Bone marrow (tissue), 2 donors: ENCODE measurements at places on chromosomes 6 and 20.

GRCh38 chr6:119026822-119027221 lies 51.6 kb downstream of the FAM184A start:
- no peak for DNase-seq

- no peak for DNase-seq
Observed at GRCh38 chr20:58421497-58421850, 32.4 kb downstream of the VAPB start.

GRCh38 chr6:24949020-24949569 lies 13.3 kb upstream of the RIPOR2 start:
- DNase-seq, result no peak

DNA sequence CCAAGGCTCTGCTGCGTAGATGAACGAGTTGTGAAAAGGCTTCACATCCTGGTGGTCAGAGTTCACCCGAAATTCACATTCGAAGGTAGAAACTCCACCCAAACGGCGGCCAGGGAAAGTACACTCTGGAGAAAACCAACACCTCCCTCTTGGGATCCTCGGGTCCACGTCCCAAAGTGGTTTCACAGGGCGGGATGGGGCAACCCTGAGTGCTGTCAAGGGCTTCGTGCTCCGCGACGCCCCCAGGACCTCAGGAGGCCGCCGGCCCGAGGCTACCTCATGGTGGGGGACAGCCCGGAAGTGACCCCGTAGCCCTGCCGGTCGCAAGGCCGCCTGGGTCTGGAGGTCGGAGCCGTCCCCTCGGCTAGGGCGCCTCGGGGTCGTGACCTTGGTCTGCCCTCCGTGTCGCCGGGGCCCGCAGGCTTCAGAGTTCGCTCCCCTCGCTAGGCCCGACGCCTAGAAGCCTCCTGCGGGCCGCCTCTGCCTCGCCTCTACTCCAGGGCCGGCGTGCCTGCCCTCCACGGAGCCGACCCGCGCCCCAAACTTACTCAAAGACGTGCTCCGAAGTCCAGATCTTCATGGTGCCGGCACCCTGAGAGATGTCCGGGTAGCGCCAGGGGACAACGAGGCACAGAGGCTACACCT lies at the start of gene PRELID3B:
Gene PRELID3B (minus strand): TSS at position 636 of the 645 bp plus-strand sequence. CDS start 56 bp downstream, at position 580.
- DNase-seq, result no peak

GRCh38 chr6:149392535-149392934 lies 7.5 kb upstream of the SUMO4 start:
- no peak for DNase-seq

DNA sequence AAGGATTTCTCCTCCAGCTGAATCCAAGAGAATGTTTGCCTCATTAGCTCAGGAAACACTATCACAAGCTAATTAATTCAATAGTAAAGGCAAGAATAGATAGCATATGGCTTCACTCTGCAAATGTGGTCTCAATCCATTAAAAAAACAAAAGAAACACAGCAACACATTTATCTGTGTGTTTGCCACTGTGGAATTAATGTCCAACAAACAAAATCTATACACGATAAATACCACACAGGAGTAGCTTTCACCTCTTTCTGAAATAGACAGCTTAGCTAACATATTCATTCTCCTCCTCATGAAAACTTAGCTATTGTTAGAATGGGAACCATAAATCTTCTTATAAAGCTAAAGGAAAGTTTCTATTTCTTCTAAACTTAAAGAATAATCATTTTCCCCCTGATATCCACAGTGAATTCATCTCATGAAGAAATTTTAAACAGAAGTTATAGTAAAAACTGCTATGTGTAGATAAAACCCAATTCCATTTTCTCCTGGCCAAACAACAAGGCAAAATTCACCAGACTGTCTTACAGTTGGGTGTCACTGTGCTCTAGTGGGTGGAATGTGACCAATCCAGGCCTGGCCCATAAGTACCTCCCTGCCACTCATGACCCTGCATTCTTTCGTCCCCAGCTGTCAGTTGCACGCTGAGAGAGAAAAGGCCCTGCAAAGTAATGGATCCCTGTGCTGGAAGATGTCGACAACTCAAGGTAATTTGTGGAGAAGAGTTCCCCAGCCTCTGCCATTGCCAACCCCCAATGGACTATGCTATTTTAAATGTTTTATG lies 92.9 kb upstream of the NRSN1 start:
- no peak for DNase-seq

- peak; percentile 20 for DNase-seq
Observed at GRCh38 chr6:3026791-3027626, 27.3 kb downstream of the NQO2 start.

DNA sequence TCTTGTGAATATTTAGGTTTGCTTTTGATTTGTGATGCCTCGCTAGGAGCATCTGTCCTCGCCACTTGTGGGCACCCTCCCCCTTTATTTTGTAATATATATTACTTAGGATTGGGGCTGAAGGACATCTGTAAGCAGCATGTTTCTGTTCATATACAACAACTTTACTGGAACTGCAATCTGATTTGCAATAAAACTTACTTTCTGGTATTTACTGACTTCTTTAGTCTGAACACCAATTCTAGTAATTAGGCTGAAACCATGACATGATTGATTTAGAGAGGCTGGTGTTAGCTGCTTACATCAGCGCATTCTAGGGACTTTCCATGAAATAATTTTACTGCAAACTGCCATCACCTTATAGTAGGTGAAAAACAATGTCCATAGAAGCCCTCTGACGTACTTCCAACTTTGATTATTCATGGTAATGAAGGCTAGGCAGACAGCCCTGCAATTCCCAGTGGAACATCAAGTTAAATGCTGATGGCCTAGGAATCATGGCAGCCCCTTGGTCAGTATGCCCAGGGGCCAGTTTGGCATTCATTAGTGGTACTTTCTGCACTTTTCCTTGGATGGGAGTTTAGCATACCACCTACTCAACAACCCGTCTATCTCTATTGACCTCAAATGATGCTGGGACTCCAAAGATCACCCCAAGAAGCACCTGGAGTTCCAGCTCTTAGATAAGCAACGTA lies 132.9 kb upstream of the MCHR2 start:
- DNase-seq, result no peak

GRCh38 chr6:12586721-12587480 lies 129.7 kb upstream of the PHACTR1 start:
- DNase-seq, result peak; percentile 78

GRCh38 chr20:20820104-20820503 lies 107.7 kb upstream of the RALGAPA2 start:
- no peak for DNase-seq

DNA sequence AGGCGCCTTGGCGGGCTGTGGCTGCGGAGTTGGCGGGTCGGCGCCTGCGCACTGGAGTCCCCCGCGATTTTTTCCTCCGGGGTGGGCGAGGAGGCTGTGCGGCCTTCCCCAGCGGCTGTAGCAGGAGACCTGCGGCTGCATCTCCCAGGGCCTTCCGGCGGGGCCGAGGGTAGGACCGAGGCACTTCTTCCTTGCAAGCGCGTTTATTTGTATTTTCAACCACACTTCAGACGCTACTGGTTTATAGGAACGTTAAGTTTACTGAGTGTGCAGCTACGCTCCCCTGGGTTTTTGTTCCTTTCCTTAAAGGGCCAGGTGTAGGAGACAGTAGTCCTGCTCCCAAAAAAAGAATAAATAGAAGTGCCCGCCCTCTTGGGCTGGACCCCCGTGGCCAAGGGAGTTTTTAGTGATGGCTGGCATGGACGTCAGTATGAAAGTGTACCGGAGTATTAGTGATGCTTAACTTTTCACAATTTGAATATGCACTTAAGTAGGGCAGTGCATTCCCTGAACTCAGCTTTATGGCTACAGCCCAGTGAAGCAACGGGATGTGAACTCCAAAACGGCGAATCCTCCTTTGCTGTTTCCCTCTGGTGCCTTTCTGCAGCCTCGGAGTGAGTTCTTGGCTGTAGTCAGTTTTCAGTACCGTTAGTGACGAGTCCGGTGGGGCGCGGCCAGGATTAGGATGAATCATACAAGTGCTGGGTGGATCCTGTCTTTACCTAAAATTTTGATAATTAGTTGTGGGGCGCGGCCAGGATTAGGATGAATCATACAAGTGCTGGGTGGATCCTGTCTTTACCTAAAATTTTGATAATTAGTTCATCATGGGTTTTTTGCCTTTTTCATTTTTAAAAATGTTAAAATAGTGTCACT lies 1.0 kb upstream of the FBXO5 start:
- peak; percentile 58 for DNase-seq

DNA sequence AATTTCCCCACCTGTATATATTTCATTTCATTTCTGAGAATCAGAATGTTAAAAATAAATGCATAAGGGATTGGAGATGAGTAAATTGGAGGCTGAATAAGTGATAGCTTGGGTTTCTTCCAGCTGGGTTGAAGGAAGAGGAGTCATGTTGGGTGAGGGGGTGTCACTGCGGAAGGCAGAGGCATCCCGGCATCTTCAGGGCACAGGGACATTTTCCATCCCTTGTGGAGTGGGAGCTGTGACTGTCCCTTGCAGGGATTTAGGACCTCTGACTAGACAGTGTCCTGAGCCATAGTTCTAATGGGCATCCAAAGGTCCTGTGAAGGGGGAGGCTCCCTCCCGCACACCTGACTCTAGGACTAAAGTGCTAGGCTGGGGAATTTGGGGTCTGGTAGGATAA lies 2.1 kb downstream of the MCHR2 start:
- DNase-seq, result no peak

DNA sequence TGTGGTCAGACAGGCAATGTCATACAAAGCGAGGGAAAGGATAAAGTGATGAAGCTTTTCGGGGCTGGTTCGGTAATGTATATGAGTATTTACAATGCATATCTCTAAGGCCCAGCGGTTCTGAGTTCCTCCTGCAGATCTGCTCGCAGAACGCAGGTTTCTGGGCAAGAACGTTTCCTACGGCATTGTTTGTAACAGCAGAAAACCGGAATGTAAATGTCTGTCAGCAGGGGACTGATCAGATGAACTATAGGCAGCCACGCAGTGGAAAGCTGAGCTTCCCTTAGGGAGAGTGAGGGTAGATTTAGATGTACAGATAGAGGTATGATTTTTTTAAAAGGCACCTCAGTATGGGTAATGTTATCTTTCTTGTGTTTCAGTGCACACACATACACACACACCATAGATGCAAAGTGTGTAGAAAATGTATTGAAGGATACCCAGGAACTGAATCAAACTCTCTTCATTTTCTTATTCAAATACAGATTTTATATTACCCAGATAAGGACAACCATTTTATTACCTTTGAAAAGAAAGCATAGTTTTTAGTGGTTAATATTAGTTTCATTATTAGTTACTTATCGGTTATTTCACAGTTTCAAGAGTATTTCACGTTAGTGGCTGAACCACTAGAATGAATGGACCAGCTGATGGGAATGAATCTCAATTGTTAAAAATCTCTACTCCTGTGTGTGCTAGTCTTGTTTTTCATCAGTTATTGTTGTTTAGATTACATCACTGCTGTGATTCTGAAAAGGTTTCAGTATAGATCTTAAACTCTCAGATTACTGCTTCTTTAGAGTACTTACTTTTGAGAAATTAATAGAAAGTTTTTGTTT lies 56.2 kb downstream of the SNX9 start:
- no peak for DNase-seq

GRCh38 chr6:162697872-162698403 lies 29.6 kb downstream of the PRKN start:
- DNase-seq, result no peak

DNA sequence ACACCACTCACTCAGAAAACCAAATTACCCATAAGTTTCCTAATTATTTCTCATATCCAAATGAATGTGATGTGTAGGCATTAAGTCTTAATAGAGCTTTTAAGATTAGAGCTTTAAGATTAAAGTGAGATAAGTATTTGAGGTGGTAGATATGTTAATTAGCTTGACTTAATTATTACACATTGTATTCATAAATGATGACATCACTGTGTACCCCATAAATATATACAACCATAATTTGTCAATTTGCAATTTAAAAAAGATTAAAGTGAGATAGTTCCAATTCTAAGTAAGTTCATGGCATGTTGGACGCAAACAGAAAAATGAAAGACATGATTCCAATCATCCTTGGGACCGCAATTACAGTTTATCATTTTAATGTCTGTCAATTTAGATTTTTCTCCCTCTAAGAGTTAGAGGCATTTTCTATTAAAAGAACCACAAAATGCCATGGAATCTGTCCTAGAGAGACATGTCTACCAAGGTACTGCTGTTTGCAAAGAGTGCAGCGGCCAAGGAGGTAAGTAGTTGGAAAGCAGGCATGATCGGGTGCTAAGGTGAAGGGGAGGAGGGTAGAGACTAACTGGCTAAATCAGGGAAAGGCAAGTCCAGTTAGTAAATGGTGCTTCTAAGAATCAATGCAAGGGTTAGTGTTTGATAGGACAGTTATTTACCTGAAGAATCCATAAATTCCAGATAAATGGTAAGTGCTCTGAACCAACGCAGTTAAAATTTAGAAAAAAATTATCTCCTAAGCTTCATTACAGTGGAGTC lies 65.7 kb downstream of the CHD6 start:
- DNase-seq, result no peak

DNA sequence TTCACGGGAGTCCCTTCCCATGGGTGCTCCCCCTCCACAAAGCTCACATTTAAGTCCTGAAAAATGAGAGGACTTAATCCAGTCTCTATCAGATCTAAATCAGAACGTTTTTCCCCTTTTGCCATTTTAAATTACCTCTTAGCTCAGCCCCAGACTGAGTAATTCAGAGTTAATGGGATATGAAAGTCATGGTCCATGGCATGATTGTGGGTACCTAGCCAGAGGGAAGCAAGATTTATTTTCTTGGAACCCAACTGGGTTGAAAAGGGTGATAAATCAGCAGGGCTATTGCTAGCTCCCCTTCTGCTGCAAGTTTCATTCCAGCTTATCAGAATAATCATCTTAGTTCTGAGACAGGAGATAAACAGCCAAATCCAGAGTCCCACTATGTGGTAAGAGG lies 320.2 kb upstream of the CHD6 start:
- no peak for DNase-seq

- DNase-seq, result no peak
Observed at GRCh38 chr20:46720776-46721425, 11.5 kb downstream of the SLC2A10 start.

DNA sequence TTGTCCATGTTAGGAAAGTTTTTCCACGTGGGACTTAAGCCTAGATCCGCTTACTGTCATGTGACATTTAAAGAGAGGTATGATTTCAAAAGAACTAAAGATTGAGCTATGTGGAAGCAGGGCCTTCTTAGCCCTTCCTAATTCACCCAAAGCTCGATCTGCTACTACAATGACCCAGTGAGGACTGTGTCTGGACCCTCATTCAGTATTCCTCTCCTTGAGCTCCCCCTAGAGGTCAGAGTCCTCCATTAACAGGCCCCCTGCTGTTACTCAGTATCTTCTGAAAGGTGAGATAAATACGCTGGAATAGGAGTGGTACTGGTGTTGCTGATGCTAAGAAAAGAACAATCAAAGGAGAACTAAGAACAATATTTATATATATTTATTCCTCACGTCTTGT lies 414.0 kb downstream of the GJA1 start:
- peak; percentile 47 for DNase-seq

DNA sequence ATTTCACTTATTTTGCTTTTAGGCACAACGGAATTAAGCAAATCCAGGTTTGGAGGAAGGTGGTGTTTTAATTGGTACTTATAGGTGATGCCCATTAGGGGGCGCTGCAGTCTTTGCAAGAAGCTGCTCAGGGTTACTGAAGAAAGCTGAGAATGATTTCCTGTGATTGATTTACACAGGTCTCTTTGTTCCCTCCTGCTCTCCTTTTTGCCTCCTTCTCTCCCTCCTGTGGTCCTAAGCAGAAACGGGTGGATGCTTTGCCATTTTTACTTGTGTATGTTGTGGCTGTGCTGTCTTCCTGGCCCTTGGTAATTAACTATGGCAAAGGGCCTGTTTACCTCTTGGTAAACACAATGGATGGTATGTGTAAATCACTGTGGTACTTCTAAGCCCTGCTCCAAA lies 97.8 kb downstream of the ANKS1A start:
- peak; percentile 72 for DNase-seq

- no peak for DNase-seq
Observed at GRCh38 chr6:150079604-150080003, 10.7 kb upstream of the ULBP3 start.
